GM23248 (cell line): ENCODE measurements at places on chromosomes 7 and 10. TPM values are rescaled to one million over a fixed set of nuclear protein-coding genes. Genes with fewer than 3 reads are reported as not detected.

DNA sequence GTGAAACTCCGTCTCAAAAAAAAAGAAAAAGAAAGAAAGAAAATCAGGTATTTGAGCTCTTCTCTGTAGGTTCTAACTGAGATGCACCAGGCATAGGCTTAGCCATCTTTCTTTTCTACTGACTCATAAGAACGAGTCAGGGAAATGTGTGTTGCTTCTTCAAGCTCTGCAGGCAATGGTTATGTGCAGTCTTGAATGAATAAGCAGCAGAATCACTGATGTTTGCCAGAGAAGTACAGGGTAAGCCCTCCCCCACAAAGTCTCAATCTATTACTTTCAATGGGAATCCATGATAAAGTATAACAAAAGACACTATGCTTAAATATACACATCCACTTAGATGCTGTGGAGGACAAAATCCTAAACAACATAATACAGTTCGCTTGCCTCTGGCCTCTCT, 239.2 kb downstream of the PARD3 start:
- peak; percentile 64 for DNase-seq

DNA sequence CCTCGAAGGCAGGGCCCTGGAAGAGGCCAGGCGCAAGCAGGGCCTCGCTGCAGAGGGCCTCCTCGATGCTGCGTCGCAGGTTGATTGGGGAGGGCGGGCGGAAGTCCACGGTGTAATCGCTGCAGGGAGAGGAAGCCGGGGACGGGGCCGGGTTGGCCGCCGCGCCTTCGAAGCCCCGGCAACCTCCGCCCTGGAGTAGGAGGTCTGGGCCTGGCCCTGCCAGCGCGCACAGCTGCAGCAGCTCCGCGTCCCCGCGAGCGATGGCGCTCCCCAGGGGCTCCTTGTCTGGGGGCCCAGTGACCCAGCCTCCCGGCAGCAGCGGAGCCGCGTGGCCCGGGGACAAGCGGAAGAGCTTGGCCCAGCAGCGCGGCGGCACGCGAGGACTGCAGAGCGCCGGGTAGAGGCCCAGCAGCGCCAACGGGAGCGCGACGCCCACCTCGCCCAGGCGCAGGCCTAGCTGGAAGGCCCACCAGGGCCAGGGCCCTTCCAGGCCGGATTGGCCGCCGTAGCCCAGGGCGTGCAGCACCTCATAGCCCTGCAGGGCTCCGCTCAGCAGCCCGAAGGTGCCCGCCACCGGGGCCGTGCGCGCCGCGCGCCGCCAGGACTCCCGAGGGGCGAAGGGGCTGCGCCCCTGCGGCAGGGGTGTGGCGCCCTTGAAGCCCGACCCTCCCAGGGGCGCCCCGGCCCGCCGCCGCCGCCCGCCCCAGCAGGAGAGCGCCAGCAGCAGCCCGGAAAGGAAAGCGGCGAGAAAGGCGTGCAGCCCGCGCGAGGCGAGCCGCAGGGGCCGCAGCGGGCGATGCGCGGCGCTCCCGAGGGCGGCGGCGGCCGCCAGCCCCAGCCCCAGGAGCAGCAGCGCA, 7.8 kb upstream of the RBM28 start:
- DNase-seq, result peak; percentile 21

DNA sequence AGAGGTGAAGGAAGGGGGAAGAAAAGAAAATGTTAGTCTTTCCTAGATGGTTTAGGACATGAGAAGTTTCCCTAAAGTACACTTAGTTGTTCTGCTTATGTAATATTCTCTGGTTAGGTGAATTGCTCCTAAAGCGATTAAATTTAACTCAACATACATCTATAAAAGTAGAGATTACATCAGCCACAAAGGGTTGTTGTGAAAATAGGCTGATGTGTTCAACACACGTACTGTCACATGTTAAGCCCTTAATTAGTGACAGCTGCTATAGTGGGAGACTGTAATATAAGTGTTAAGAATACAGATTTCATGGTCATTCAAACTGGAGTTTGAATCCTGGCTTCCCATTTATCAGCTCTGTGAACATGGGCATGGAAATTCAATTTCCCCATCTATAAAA, 12.8 kb downstream of the HECTD2 start:
- DNase-seq, result peak; percentile 47

The AGBL3 gene
- total RNA-seq, result 2.4 TPM in 2 replicates

DNA sequence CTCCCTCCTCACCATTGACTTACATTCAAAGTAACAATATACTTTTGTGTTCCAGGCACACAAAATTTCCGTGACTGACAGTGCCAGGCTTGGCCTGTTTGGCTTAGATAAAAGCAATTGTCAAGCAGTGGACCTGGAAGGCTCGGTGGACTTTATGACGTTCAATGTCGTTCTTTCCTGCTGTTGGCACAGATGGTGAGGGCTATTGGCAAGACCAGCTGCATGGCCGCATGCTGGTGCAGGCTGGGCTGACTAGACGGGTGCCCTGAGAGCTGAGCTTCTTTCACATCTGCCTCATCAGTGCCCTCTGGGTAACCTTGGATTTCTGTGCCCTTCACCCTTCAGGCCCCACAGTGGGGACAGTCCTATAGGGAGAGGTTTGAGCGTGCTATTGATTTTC, 45.2 kb downstream of the WIPF3 start:
- no peak for DNase-seq

DNA sequence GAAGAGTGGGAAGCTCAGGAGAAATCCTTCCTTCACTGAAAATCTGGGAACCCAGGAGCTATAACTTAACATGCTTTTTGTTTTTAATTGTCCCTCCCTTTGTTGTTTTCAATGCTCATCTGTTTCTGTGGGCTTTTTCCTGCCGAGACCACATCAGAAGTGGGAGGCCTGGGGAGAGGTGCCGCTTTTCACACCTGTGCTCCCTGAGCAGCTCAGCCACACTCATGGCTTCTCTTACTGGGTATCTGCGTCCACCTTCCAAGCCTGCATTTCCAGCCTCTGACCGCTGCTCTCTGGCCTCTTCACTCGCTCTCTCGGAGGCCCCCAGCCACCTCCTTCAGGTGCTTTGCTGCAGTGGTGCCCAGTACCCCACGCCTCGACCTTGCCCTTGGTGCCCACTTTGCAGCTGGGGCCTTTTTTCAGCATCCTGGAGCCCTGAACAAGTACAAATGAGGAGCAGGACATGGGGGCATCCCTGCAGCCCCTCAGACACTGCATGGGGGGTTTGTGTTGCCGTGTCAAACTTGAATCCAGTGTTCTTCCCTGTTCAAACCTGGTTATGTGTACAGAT, 9.9 kb downstream of the C7orf57 start:
- no peak for DNase-seq

The OR2A7 gene
- total RNA-seq, result 1.1 TPM in 1 of 2 replicates, not detected in the other

DNA sequence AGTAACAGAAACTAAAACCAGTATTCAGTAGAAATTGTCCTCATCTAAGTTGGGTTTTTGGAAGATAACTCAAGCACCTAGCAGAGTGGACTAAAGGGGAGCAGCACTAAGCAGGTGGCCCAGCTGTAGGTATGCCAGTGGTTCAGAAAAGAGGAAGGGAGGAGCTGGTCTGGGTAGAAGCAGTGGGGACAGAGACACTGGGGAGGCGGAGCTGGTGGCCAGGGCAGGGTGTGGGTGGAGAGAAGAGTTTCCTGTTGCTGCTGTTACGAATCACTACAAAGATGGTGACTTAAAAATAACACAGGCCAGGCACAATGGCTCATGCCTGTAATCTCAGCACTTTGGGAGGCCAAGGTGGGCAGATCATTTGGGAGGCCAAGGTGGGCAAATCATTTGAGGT, 136.2 kb downstream of the WDR11 start:
- no peak for DNase-seq

GRCh38 chr10:120392671-120393079, 64.4 kb upstream of the PLPP4 start:
- no peak for DNase-seq

The LFNG gene
- total RNA-seq, result 2.0 and 3.6 TPM in 2 replicates

The ANXA8 gene
- 3.4 and 3.7 TPM in 2 replicates for total RNA-seq

The ADAM8 gene
- 0.25 and 0.76 TPM in 2 replicates for total RNA-seq

GRCh38 chr10:978826-979421, 9.3 kb upstream of the GTPBP4 start:
- DNase-seq, result peak; percentile 26

DNA sequence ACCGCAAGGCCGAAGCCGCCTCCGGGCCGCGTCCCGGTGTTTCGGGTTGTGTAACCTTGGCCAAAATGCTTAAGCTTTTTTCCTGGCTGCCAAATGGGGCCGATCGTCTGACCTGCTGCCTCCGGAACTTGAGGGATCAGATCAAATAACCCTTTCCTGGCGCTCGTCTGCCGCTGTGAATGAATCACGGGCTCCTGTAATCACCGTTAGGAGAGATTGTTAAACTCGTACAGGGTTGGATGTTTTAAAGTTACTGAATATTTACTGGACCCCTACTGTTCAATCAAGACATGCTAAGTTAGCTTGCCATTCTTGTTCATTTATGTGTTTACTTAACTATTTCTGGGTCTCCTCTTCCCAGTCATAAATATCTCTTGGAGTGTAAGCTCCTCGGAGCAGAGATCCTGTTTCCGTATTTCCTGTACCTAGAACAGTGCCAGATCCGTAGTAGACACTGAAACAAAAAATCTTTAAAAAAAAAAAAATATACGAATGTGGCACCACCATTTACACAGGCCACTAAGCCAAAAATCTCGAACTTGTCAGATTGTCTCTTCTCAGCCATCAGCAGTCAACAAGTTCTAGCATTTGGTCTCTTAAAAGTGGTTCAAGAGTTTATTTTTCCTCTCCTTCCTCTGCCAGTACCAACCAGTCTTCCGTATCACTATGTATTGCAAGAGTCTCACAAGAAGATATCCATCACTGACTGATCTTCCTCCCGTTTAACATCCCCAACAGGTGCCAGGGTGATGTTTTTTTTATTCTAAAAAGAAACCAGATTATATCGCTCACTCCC, 650 bp upstream of the TM9SF3 start:
- peak; percentile 89 for DNase-seq

DNA sequence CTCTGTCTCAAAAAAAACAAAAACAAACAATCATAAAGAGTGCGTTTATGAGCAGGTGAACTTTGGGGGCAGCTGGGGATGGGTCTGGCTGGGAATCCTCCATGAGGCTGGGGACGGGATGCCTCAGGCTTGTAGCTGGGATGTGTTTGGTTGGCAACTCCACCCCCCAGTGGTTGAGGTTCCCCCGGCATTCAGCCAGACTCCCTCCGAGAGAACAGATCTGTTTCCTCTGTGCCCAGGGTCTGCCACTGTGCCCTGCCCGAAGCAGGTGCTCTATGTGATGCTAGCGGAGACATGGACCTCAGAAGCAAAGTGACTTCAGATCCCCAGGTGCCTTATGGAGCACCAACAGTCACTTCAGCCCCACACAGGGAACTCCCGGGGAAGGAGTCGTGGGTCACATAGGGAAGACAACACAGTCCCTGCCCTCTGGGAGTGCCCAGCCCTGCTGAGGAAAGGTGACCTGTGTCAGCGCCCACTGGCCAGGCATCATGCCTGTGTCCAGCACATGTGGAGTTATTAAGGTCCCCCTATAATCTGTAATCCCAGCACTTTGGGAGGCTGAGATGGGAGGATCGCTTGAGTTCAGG, 29.3 kb upstream of the GTF2IRD1 start:
- DNase-seq, result no peak

GRCh38 chr7:36852017-36852416, 127.7 kb upstream of the AOAH start:
- no peak for DNase-seq

DNA sequence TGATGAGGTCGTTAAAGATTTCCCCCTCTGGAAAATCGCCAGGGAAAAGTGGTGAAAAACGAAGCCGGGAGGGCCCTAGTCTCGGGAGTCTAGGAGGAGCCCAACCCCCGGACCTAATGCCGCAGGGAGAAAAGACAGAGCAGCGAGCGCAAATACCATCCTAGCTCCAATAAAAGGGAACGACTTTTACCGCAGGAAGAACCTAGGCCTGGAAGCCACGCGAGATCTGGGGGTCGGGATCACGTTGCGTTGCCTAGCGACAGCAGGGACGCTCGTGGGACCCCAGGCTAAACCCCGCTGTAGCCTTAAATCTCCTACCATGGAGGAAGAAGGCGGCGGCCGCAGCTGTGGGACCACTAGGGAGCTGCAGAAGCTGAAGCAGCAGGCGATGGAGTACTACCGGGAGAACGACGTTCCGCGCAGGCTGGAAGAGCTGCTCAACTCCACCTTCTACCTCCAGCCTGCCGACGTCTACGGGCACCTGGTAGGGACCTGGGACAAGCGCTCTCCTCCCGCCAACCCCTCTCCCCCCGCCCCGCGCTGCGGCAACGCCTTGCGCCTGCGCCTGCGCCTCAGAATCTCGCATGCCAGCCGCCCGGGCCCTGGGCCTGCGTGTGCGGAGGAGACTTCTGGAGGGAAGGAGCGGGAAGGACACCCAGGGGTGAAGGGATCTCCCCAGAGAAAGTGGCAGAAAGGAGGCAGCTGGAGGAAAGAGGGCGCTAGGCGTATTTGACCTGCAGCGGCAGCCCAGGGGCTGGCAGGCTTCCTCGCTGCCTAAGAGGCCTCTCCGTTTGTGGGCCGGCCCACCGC, at the start of gene ENO4:
TSS of gene ENO4 (plus strand) at position 252 of the 810 bp plus-strand sequence. CDS start at position 320, 68 bp downstream.
- peak; percentile 90 for DNase-seq

DNA sequence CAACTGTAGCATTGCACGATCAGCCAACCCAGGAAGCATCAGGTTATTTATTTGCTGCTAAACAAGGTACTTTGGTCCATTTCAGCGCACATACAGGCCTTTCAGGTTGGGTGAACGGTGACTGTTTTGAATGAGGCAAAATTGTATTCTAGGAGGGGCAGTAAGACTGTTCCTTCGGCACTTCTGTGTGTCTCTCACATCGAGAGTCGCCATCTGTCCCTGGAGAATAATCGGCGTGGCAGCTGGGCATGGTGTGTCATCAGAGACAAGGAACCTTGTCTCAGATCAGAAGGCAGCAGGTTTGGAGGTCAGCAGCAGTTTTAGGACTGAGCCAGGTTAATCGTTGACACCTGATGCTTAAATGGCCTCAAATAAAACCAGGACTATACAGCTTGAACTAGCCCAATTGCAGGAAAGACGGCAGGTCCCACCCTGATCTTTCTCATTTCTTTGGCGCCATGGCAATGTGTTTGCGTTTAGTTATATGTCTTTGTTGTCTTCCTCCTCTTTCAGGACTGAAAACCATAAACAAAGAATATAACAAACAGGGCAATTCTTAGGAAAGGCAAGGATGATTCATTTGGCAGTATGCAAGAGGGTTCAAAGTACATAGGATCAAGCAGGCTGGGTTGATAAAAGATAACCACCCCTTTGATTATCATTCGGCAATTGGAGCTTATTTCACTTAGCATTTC, 92.0 kb upstream of the PRR15 start:
- no peak for DNase-seq

- peak; percentile 37 for DNase-seq
Observed at GRCh38 chr7:95396136-95397032, at the start of gene PON3. Gene PON3 (minus strand): TSS chr7:95396375. CDS start chr7:95396350, 25 bp downstream.

The RELN gene
- 0.38 and 0.97 TPM in 2 replicates for total RNA-seq

The CPEB3 gene
- total RNA-seq, result 0.63 and 1.1 TPM in 2 replicates

GRCh38 chr10:73054286-73054685, 42.4 kb downstream of the P4HA1 start:
- DNase-seq, result no peak

The RASA4 gene
- 1.7 and 8.9 TPM in 2 replicates for total RNA-seq
